ENCODE measurements at places on chromosomes 2 and 18.

- peak; percentile 31 for DNase-seq
Measured at GRCh38 chr18:39945076-39945475, 2010.0 kb upstream of the PIK3C3 start.

DNA sequence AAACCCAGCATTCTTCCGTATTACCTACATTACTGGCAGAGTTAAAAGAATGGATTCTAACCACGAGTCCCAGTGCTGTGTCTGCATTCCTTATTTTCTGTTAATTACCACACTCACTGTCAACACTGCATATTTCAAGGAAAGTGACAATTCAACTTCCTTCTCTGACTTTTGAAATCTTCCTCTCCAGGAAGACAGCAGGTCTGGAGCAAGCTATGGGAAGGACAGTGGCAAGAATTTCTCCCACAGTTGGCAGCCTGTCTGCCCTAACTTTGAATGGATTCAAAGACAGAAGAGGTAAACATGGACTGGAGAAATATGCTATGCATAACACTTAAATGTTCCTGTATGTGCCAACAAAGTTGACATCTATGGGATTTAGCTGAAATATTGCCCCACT is 700.5 kb upstream of the CHAC2 start:
- no peak for DNase-seq

- DNase-seq, result no peak
Measured at GRCh38 chr2:160407393-160408172, 86.0 kb downstream of the RBMS1 start.

GRCh38 chr2:61431345-61431744 is 39.5 kb downstream of the USP34 start:
- no peak for DNase-seq

- no peak for DNase-seq
Measured at GRCh38 chr18:57534511-57534909, 52.0 kb downstream of the FECH start.

DNA sequence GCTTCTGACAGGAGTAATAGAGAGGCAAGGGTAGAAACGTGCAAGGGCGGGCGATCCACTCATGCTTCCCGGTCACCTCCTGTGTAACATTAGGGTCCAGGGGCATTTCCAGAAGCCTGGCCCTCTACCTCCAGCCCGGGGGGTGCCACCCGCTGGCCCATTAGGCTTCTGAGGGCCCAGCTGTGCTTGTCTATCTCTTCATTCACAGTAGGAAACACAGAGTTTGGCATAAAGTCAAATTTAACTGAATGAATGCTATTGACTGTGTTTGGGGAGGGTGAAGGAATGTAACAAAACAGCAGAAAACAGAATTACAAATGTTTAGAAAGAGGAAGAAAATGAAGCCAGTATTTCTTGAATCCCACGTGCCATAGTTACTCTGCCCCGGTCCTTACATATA is 112.4 kb upstream of the SLC66A3 start:
- no peak for DNase-seq

DNA sequence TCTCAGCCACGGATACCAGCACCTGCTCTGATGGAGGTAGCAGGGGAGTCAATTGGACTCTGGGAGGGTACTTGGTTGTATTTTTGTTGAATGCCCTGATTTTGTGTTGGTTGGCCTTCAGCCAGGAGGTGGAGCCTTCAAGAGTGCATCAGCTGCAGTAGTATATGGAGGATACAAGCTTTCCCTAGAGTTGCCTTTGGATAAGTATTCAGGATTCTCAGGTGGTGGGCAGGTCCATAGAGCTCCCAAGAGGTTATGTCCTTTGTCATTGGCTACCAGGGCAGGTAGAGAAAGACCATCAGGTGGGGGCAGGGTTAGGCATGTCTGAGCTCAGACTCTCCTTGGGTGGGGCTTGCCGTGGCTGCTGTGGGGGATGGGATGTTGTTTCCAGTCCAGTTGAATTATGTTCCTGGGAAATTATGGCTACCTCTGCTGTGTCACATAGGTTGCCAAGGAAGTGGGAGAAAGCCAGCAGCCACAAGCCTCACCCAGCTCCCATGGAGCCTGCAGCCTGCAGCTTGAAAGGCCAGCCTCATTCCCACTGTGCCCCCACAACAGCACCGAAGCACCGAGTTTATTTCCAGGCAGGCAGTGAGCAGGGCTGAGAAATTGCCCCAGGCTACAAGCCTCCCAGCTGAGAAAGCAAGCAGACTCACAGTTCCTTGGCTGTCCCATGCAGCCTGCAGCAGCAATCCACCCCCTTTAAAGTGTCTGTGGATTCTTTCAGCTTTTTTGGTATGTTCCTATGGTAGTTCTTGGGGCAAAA is 38.6 kb upstream of the CHST9 start:
- DNase-seq, result no peak

DNA sequence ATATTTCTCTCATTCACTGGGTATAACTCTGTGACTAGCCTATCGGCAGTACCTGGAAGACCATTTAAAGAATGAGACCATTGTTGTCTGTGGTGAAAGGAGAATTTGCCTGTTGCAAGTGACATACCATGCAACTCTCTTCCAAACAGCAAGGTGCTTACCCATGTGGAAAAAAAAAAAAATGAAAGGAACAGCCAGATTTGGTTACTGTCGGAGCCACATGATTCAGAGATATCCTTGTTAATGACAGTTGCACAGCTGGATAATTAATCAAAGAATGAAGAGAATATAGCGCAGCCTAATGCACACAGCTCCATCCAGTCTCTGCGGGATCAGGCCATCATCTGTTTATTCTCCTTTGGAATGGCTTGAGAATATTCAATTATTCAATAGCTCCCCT is 141.8 kb downstream of the HRH4 start:
- DNase-seq, result no peak

DNA sequence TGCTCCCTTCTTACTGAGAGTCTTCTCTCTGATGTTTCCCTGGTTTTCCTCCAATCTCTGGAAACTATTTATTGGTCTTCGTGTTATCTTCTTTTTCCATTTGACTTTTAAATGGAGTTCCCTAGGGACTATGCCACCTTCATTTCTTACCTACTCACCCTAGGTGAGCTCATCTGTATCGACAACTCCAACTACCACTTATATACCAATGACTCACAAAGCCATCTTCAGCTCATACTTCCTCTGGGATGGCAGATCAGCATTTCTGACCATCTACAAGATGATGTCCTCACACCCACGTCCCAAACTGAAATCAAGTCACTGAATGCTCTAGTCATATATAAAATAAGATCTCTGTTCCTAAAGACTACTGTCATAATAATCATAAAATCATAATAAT is 40.6 kb downstream of the CFAP210 start:
- DNase-seq, result no peak

DNA sequence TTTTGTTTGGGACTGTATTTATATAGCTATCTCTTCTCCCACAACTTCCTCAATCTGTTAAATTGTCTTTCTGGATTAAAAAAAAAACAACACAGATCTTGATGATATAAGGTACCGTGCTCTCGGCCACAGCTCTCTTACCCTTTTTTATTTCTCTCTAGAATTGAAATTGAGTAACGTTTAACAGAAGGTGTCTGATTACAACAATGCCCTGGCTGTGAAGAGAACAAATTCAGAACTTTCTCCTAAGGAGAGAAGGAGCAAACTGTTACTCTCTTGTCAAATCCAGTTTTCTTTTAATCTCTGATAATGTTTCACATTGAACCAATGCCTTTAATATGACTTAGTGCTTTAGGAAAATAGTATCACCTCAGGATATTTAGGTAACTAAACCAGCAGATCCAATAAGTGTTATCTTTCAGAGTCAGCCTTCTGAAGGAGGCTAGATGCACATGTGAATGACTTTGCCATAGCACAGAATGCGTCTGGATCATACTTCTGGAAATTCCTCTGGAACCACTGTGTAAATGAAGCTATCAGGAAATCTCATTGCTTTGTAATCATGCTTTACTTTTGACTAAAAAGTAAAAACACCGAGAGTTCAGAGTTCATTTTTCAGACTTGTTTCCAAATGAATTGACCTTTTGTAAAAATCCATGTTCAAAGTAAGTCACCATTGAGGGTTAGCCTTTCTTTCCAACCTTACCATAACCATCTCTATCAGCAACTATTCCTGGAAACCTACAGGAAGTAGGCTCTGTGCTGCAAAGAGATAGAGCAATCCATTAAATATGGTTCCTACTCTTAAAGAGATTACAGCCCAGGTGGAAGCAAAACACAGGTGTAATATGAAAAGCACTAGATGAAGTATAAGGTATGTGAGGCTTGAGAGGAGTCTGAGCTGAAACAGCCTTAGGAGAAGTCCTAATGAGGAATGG is 147.0 kb upstream of the OSR1 start:
- DNase-seq, result no peak

DNA sequence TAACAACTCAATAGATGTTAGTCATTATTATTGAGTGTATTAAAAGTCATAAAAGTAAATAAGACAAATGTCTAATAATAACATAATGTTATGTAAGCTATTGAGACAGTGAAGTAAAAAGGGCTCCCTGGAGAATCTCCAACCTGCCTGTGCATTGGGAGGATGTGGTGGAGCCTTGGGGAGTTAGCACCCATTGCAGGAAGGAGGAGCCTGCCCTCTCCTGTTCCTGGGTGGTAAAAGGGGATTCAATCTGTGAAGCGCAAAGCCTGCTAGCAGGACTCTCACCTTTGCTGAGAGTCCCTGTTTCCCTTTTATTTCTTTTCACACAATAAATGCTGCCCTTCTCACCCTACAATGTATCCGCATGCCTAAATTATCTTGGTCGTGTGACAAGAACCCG is 206.1 kb downstream of the RAB3GAP1 start:
- DNase-seq, result peak; percentile 11

GRCh38 chr2:227351639-227352038 is 26.6 kb downstream of the MFF start:
- DNase-seq, result no peak

GRCh38 chr2:119744335-119744939 is 15.3 kb upstream of the PTPN4 start:
- DNase-seq, result peak; percentile 49

DNA sequence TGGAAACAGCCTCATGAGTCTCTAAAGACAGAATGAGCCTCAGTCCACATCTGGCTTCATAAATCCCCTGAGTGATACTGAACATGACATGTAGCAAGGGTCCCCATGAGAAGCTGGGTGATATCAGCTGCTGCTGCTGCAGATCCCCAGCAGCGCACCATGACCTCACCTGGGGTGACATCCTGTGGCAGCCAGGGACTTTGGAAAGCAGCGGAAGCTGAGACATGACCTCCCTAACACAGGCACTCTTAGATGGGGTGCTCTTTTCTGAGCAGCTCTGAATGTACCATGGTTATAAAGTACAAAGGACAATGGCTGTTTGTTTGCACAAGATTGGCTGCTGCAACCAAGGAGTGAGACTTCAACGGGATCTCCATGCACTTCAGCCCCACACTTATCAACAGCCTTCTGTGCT is 74.7 kb upstream of the TMEM200C start:
- DNase-seq, result no peak

DNA sequence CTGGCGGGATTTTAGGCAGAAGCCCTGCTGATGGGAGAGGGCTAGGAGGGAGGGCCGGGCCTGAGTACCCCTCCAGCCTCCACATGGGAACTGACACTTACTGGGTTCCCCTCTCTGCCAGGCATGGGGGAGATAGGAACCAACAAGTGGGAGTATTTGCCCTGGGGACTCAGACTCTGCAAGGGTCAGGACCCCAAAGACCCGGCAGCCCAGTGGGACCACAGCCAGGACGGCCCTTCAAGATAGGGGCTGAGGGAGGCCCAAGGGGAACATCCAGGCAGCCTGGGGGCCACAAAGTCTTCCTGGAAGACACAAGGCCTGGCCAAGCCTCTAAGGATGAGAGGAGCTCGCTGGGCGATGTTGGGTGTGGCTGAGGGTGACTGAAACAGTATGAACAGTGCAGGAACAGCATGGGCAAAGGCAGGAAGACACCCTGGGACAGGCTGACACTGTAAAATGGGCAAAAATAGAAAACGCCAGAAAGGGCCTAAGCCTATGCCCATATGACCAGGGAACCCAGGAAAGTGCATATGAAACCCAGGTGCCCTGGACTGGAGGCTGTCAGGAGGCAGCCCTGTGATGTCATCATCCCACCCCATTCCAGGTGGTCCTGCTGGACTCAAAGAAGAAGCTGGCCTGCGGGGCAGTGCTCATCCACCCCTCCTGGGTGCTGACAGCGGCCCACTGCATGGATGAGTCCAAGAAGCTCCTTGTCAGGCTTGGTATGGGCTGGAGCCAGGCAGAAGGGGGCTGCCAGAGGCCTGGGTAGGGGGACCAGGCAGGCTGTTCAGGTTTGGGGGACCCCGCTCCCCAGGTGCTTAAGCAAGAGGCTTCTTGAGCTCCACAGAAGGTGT is 8.5 kb downstream of the PROC start:
- DNase-seq, result no peak

GRCh38 chr18:54743605-54743995 is 84.7 kb upstream of the RAB27B start:
- DNase-seq, result no peak

GRCh38 chr2:198059800-198060199 is 255.4 kb downstream of the PLCL1 start:
- DNase-seq, result no peak

- no peak for DNase-seq
Measured at GRCh38 chr2:146349334-146349733, 1495.5 kb upstream of the ACVR2A start.

- DNase-seq, result peak; percentile 17
Measured at GRCh38 chr2:177909962-177910361, 162.6 kb downstream of the PDE11A start.

DNA sequence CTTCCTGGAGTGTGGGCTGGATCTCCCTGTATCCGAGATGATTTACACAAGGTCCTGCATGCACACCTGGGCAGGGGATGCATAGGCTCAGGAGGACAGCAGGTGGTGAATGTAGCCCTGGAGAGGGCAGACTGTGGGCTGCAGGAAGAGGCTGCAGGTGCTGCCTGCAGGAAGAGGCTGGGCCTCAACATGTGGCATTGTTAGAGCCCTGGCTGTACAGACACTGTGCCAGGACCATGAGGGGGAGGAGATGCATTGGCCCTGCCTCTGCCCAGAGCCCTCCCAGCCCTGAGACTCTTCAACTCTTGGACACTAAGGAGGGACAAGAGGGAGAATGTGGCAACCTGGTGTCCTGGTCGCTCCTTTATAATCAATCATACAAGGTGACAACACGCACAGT is 392.8 kb downstream of the TNS1 start:
- DNase-seq, result no peak

DNA sequence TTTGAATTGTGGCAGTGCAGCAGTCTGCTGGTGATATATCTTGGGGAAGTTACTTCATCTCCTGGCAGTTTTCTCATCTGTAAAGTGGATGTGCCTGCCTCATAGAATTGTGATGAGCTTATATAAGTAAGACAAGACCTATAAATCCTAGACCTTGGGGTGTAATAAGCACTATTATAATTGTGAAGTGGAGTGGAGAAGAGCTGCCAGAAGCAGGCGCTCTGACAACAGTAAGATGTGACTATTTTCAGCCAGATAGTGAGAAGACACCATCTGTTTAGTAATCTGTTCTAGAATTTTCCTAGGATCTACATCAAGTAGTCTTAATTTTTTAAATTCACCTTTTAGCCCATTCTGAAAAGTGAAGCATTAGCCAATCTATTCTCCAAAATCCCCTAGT is 85.6 kb upstream of the TSPYL6 start:
- peak; percentile 19 for DNase-seq

DNA sequence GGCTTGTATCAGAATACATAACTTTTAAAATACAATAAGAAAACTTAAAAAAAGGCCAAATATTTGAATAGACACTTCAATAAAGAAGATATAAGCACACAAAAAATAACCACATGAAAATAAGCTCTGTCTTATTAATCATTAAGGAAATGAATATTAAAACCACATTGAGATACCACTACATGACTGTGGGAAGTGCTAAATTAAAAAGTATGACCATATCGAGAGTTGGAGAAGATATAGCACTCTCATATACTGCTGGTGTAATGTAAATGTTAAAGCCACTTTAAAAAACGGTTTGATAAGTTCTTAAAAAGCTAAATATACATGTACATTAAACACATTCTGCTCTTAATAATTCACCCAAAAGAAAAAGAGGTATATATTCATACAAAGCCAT is 104.6 kb upstream of the TRIB2 start:
- DNase-seq, result no peak

Measured in fibroblast of mammary gland (primary cell).